ENCODE measurements at places on chromosomes 6 and 20.

DNA sequence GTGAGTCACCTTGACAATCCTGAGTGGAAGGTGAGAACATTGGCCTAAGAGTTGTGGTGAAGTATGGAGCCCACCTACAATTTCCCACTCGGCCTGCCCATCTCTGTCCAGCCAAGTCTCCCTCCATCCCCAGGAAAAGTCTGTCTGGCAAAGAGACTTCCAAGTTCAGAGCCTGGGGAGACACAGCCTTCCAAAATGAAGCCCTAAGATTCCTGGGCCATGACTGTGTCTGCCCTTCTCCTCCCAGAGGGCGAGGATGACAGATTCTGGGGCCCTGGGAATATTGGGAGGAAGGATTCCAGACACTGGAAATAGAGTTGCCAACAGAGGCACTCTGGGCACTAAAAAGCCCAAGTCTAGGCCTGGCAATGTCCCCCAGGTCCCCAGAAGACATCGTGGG lies 176.8 kb downstream of the NFATC2 start:
- no peak for DNase-seq

- no peak for DNase-seq
Observed at GRCh38 chr20:8464368-8464767, 332.3 kb downstream of the PLCB1 start.

DNA sequence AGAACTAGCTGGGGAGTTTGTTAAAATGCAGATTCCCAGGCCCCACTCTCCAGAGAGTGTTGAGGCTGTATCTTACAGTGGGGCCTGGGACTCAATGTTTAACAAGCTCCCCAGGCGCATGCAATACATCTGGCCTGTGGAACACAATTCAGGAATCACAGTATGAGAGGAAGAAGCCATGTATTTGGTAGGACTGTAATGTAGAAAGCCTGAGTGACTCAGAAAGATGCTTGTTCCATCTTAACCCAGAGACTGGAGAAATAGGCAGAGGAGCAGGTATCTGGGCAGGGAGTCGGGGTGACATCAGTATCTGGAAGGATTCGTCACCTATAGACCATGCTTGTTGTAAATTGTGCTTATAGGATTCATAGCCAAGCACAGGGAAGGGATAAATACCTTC lies 90.5 kb downstream of the UNC5CL start:
- no peak for DNase-seq

GRCh38 chr20:51926670-51927305 lies 124.5 kb upstream of the SALL4 start:
- DNase-seq, result no peak

DNA sequence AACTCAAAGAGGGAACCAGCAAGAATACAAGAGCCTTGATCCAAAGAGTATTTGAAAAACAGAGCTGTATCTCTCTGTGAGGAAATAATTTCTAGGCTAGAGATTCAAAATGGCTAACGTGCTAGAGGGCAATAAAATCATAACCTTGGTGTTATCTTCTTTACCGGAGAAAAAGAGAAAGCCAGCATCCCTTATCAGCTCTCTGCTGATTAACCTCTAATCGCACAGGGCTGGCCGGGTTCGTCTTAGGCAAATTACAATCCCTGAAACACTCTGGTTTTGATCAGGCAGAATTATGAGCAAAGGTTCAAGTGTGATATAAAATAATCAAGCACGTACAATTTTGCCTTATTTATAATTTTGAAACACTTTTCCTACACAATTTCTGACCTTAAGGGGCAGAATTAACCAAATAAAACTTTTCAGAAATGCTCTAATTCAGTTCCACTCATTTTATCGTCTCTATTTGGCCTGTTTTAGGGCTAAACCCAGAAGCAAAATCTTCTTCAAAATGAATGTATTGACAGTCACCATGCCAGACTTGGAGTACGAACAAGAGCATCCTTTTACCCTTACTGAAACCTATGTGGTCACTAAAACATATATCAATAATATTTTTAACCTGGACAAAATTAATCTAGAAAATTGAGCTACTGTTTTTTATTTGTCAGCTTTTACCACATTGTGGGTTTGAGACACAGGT lies 13.7 kb downstream of the PSMB9 start:
- no peak for DNase-seq
